ENCODE measurements at places on chromosomes 1 and 21.

- DNase-seq = no peak
Observed at GRCh38 chr21:39581414-39581813, 31.3 kb upstream of the B3GALT5 start.

DNA sequence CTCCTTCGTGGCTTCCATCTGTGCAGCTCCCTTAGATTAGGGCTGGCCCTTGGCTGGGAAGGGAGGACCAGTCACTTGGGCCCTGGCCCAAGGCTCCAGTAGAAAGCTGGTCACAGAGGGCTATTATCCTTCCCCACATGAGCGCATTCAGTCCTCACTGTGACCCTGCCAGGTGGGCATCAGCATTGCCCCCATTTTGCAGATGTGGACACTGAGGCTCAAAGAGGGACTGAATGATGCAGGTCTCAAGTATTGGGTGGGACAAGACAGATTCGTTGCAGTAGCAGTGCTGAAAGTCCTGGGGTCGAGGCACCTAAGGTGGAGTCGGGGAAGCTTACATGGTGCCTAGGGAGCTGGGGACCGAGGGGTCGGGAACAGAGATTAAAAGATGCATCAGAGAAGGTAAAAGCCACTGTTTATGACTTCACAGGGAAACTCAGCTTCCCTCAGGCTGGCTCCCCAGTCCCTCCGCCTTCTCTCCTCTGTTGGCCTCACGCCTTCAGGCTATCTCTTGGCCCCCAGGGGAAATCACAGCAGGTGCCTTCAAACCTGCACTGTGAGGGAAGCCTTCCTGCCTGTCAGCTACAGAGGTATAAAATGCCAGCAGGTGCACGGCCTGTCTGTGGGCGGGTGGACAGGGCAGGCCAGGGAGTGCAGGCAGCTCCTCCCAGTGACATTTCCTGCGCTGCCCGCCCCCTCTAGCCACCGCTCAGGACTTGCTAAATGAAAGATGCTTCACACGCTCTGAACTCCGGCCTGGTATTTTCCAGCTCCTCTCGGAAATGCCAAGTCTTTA lies 178.4 kb downstream of the GRIK3 start:
- no peak for DNase-seq

DNA sequence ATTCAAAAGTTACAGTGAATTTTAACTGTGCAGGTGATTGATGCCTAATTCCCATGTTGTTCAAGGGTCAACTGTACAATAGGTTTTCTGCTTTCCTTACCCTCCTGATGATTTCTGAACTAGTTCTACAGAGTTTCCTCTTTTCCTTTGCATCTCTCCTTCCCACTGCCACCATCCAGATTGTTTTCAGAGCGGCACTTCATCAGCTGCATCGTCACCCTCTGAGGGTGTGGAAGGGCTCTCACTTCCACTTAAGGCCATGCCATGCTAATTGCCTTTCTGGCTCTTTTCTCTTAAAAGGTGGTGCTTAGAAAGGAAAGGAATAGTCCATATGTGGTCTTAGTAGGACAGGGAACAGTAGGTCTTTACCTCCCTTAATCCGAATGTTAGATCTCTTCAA lies 39.1 kb downstream of the DISC1 start:
- no peak for DNase-seq

GRCh38 chr1:14297356-14297755 lies 301.1 kb upstream of the KAZN start:
- no peak for DNase-seq

DNA sequence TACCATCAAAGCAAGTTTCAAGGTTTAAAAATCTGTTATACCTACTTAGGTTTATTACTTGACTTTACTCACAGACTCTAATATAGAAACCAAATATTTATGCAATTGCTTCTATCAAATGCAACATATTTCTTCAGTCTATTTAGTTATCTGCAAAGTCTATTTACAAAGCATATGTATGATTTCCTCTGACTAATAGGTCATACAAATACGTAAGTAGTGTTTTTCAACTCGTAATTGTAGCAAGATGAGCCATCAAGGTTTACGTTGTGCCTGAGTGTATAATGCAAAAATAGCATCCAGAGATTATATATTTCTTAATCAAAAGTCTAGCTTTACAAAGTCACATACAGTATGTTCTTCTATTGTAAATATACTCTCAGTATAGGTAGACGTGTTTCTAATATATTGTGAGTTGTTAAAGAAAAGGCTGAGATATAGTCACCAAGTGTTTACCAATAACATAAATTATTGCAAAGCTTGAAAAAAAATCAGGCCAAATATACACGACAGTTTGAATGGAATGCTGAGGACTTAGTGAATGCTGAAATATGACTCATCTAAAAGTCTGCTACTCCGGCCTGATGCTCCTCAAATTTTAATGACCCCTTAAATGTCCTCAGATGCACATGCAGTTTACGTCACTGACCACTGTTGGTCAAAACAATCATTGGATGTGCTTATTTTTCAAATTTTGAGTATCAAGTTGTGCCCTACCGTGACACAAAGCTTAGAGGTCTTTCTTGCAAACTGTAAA lies 48.4 kb downstream of the ADAMTS5 start:
- DNase-seq = no peak

GRCh38 chr21:32020564-32020963 lies 147.7 kb downstream of the HUNK start:
- DNase-seq = no peak

DNA sequence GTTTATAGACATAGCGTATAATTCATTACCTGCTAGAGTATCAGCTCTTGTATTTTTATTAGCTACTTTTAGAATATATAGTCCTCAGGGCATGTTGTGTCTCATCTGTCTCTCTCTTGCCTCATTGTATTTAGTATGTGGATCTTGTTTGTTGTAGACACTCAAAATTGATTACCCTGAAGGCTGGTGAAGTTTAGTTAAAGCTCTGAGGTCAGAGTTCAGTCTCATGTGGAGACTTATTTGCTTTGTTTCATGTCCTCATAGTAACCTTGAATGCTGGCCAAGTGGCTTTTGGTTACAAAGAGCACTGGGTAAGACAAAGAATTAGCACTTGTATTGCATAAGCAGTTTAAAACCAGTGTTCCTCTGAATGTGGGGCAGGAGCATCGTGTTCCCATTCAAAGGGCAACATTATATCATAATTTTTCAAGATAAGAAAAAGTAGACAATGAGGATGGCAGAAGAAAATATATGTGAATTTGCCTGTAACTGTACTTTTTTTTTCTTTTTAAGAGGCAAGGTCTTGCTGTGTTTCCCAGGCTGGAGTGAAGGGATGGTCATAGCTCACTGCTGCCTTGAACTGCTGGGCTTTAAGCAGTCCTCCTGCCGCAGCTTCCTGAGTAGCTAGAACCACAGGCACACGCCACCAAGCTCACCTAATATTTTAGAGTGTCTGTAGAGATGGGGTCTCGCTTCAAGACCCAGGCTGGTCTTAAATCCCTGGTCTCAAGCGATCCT lies 17.4 kb downstream of the CNST start:
- peak; percentile 31 for DNase-seq

DNA sequence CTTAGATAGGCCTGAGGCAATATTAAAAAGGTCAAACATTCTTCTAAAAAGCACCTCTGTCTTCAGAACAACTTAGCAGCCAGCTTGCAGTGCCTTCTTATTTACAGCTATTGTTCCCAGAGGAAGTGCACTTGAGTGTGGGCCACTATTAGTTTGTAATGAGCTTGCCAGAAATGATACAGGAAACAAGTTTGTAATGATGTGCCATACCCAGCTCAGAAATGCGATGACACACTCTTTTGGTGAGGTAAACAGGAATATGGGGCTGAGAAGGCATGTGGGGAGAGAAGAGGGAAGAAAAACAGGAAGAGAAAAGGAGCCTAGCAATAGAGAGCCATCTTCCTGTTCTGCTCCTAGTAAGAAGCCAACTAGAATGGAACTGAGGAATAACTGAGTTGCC lies 295.4 kb downstream of the AGBL4 start:
- no peak for DNase-seq

- no peak for DNase-seq
Observed at GRCh38 chr21:35045542-35046262, 3.4 kb downstream of the RUNX1 start.

DNA sequence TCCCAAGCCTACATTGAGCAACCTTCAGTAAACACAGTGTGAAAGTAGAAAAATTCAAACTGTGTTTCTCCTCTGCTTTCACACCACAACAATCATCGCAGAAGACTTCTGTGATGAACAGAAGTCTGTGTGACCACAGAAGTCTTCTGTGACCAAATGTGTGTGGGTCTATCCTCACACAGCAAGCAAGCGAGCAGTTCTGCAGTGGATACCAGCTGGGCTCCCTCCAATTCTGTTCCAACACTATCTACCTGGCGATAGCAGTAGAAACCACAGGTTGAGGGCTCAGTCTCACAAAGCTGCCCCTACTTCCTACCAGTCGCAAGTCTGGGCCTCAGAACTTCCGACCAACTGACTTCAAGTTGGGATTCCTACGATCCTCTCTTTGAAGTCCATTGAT lies 21.0 kb upstream of the RAP1A start:
- DNase-seq = no peak

GRCh38 chr1:40183055-40183710 lies 22.0 kb downstream of the RLF start:
- no peak for DNase-seq

- DNase-seq = no peak
Observed at GRCh38 chr1:23101101-23101827, 67.4 kb downstream of the LUZP1 start.

DNA sequence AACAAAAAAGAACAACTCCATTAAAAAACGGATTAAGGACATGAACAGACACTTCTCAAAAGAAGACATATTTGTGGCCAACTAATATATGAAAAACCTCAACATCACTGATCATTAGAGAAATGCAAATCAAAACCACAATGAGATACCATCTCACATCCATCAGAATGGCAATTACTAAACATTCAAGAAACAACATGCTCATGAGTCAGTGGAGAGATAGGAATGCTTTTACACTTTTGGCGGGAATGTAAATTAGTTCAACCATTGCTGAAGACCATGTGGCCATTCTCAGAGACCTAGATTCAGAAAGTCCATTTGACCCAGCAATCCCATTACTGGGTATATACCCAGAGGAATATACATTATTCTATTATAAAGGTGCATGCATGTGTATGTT lies 1442.6 kb upstream of the B3GALT2 start:
- no peak for DNase-seq

GRCh38 chr1:26021647-26022403 lies at the start of gene EXTL1:
EXTL1 (plus strand) TSS chr1:26021775; CDS start chr1:26022647, 872 bp downstream.
- no peak for DNase-seq

DNA sequence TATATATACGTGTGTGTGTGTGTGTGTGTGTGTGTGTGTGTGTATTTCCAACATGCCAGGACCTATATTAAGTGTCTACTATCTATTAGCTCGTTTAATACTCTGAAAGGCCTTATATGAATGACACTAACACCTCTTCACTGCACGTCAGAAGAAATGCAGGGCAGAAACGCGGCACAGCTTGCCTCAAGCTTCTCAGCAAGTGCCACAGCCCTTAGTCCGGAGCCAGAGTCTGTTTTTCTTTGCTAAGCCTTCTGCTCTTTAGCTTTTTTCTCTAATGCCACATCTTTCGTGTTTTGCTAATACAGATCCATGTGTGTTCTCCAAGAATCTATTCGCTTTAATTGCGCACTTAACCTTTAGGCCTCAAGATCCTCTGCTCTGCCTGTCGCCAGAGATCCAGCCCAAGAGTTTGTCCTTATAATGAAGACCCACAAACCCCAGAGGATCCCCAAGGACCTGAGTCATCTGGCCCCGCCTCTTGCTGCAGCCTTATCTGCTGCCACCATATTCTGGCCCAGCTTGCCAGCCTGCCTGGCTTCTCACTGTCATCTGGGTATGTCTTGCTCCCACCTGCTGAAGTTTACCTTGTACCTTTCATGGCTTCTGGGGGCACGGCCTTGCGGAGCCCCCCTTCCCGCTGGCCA lies 2.0 kb upstream of the TRIM58 start:
- DNase-seq = no peak

GRCh38 chr1:10599194-10599861 lies 124.6 kb downstream of the PEX14 start:
- DNase-seq = no peak

DNA sequence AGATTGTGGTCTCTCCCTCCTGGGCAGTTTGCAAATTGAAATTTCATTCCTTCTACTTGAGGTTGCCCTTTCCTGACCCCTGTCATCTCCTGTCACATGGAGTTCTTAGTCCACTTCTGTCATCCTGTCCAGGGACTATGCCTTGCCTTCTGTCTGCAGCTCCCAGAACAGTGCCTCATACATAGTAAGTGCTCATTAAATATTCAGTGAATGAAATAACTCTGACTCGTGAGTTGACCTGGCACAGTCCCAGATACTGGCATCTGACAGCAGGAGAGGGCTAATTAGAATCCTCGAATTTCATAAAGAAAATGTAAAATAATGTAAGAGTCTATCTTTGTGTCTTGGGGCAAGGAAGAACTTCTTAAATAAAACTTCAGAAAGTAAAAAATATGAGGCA lies 50.8 kb downstream of the CNIH3 start:
- DNase-seq = no peak

DNA sequence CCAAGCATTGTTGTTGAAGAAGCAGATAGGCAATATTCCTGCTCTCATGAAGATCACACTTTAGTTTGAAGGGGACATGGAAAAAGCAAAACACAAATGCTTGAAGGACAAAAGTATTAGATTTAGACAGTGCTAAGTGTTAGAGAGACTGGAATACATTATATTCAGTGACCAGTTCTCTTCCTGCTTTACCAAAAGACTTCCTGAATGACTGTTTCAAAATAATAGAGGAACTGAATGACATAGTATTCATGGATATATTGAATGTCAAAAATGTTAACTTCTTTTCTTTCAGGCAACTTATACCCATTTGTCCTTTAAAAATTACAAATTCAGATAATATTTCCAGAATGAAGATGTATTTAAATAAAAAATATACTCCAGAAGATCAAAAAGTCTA lies 178.0 kb upstream of the IVNS1ABP start:
- no peak for DNase-seq

Data from brain pericyte (primary cell).